ENCODE measurements at places on chromosomes 12 and 14. TPM values are rescaled to one million over a fixed set of nuclear protein-coding genes. Genes with fewer than 3 reads are reported as not detected.

WNT5B gene
- 0.19 TPM for total RNA-seq

TMTC1 gene
- total RNA-seq, result not detected

ACRBP gene
- total RNA-seq, result 0.86 TPM

SLC6A15 gene
- 0.29 TPM for total RNA-seq

SLC10A1 gene
- total RNA-seq, result not detected

SCARB1 gene
- 43.8 TPM for total RNA-seq

LRFN5 gene
- not detected for total RNA-seq

DDX55 gene
- total RNA-seq, result 56.7 TPM

DNAJC22 gene
- not detected for total RNA-seq

GLIPR1L1 gene
- total RNA-seq, result not detected

HOXC9 gene
- not detected for total RNA-seq

MTHFD1 gene
- total RNA-seq, result 269 TPM

KCNK10 gene
- total RNA-seq, result not detected

ETFBKMT gene
- 0.99 TPM for total RNA-seq

APOLD1 gene
- 3.1 TPM for total RNA-seq

PLCZ1 gene
- total RNA-seq, result not detected

GPR84 gene
- 1.2 TPM for total RNA-seq
